Thymus (tissue), 14 donors: ENCODE measurements at places on chromosomes 3 and 15. TPM values are rescaled to one million over a fixed set of nuclear protein-coding genes. Genes with fewer than 3 reads are reported as not detected.

The CD200 gene
- polyA plus RNA-seq = 23.5 TPM

The MST1 gene
- polyA plus RNA-seq = 90.3 TPM

The TPRG1 gene
- polyA plus RNA-seq = 3.2 TPM

The SCN11A gene
- 0.59 TPM for polyA plus RNA-seq

The DLL4 gene
- 5.9 TPM for polyA plus RNA-seq

The DTWD1 gene
- 30.4 TPM for polyA plus RNA-seq

The SORD gene
- 4.3 TPM for polyA plus RNA-seq

The C3orf52 gene
- 5.8 TPM for polyA plus RNA-seq

The PAK6 gene
- polyA plus RNA-seq = 1.3 TPM

The BTLA gene
- 13.2 TPM for polyA plus RNA-seq

The LRRC49 gene
- 5.7 TPM for polyA plus RNA-seq

DNA sequence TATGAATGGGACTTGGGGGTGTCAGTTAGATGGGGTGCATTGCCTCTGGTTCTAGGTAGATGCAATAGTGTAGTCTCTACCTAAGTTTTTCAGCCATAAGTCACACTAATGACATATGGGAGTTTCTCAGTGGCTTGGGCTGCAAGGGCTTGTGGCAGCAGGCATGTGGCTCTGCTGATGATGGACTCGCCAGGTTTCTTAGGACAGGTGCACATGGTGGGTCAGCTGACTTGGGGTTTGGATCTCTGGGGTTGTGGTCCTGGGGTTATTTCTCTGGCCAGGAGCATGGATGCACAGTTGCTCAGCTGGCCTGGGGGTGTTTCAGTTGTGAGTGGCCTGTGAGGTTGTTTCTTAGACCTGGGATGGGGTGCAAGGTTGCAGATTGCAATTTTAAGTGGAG lies 120.0 kb upstream of the DCBLD2 start:
- no peak for DNase-seq

DNA sequence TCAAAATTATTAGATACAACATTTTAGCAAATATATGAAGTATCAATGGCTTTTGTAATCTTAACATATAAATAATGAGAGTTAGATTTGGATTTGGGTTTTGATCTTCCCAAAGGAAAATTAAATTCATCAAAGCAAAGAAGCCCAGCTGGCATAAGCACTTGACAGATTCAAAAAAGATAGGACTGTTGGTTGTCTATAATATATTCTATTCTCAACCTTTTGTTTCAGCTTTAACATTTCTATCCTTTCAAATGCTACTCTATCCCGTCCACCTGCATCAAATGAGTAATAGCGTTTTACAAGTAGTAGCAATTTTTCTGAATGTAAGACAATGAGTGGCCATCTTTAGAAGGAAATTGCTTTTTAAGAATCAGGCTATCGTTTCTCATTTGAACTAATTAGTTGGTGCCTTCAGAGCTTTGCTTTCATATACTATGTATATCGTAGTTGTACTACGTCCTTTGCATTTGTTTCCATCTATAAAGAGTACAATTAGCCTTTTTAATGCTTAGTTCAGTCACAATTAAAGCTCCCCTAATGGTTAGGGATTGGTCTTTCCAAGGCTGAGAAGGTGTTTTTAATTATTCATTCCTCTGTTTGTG lies 278.0 kb downstream of the UBE2E2 start:
- no peak for DNase-seq

DNA sequence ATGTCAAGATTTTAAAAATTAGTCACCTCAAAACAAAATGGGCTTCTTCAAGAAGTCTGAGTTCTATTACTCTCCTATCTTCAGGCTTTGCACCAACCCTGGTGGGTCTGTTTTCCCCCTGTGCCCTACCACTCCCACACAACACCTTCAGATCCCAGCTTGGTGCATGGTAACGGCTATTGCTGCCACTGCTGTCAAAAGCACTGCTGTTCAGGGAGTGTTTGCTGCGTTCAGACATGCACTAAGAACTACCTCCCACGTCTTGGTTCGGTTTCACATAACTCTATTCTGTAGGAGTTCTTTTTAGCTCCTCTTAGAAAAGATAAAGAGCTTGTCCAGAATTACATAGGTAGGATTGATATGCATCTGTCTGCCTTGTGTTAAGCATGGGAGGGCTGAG lies 799.2 kb downstream of the NR2F2 start:
- DNase-seq = no peak

- DNase-seq = no peak
Observed at GRCh38 chr3:16873872-16874271, 10.9 kb upstream of the PLCL2 start.

DNA sequence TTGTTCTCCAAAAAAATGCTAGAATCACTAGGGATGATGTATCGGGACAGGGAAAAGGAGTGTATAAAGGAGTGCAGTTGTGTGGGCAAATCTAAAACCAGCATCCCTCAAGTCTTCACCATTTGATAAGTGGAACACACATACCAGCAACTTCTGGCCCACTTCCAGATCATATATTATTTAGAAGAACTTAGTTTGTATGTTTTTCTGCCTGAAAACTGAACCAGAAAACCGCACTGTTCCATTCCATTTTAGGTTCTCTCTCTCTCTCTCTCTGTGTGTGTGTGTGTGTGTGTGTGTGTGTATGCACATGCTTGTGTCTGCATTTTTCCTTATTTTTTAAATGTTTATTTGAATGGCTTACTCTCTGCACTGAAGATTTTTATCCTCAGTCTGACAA lies 93.5 kb downstream of the SERPINI1 start:
- no peak for DNase-seq

GRCh38 chr15:74428970-74429780 lies 4.6 kb downstream of the SEMA7A start:
- no peak for DNase-seq

DNA sequence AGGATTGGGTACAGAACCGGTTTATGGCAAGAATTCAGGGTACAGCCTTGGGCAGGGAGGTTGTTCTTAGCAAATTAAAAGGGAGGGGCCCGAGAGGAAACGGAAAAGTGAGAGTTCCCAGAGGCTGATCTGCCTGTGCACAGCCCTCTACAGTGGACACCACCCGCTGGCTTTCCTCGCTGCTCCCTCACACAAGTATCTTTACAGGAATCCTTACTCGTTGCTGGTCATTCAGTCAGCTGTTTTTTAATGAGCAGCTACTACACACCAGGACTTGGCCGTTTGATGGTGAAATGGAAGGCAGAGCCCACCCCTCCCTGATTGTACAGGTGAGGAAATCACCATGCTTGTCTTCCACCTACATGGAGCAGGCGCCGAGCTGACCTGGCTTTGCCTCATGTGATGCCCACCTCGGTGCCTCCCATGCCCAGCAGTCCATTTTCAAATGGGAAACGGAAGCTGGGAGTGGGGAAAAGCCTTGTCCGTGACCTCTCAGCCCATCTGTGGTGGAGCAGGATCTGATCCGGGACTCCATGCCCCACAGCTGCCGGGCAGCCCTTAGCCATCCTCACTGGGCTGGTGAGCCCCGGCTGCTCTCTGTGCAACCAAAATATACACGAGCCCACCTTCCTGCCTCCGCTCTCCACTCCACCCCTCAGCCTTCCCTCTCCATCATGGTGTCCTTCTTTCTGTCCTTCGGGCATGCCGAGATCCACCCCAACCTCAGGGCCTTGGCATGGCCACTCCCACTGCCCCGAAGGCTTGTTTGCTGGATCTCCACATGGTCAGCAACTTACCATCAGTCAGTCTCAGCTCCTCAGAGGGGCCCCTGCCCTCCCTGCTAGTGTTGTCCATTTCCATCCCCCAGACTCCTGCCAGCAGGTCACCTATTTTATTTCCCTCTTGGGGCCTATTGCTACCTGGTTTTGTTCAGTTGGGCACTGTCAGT lies 33.3 kb upstream of the FGD5 start:
- no peak for DNase-seq

DNA sequence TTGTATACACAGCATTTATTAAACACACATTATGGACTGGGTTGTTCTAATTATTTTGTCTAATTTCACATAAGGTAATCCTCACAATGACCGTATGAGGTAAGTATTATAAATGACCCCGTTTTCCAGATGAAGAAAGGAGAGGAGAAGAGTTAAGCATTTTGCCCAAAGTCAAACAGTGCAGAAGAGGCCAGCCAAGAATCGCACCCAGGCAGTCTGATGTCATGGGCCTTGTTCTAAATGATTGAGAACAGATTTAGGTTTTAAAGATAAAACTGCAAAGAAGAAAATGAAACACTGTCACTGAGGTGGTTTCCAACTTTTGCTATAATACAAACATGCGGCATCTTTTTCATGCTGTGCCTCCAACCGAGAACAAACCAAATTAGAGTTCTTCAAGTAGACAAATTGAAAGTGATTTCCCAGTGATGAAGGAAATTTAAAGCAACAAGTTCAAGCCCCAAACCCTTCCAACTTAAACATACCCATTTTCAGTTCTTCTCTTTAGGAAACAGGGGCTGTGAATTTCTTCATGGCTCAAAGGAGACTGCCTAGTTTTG lies 155.3 kb downstream of the THRB start:
- no peak for DNase-seq

GRCh38 chr3:101941318-101942040 lies 92.2 kb downstream of the NFKBIZ start:
- no peak for DNase-seq

- no peak for DNase-seq
Observed at GRCh38 chr3:174376346-174376745, 482.8 kb upstream of the NAALADL2 start.

GRCh38 chr3:12586403-12586802 lies 29.5 kb downstream of the MKRN2 start:
- DNase-seq = no peak

DNA sequence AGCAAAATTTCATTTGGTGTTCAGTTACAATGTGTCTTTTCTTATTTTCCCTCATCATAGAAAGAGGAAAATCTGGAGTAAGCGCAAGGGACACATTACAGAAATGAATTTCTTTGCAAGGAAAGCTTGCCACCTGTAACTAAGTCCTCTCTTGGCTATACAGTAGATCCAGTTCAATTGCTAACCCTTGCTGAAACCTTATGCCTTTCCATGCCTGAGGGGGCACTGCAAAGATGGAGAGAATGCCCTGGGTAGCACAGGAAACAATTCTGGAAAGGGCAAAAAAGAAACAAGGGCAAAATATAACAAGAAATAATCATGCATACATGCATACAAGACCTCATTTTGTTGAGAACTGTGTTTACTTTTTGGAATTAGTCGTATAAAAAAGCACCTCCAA lies 4.3 kb downstream of the CADM2 start:
- no peak for DNase-seq

- DNase-seq = no peak
Observed at GRCh38 chr15:62821384-62822131, 221.0 kb upstream of the TPM1 start.

DNA sequence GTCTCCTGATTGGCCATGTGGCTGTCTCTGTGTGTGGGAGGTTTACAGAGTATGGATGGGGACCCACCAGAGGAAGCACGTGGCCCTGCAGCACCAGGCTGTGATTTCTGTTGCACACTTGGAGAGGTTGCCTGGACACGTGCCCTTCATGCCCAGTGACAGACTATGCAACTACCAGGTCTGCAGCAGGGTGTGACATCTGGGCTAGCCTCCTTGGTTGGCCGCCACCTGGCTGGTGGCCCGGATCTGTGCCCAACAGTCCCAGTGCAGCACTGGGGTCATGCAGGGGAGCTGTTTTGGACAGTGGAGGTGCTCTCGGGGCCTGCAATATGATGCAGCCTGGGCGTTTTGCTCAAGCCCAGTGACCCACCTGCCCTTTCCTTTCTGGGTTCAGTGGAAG lies 212.5 kb downstream of the UBE3A start:
- DNase-seq = no peak

DNA sequence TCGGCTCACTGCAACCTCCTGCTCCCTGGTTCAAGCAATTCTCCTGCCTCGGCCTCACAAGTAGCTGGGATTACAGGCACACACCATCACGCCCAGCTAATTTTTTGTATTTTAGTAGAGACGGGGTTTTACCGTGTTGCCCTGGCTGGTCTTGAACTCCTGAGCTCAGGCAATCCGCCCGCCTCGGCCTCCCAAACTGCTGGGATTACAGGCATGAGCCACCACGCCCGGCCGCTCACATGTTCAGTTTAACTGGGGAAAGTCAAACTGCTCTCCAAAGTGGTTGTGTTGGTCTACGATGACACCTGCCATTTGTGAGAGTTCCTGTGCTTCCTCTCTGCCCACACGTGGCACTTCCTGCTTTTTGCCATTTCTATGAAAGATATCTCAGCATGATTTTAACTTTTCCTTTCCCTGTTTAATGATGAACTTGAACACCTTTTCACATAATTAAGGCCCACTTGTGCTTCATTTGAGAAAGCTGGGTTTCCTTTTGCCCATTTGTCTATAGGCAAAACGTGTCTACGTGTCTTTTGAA lies 877 bp upstream of the GP5 start:
- DNase-seq = no peak

GRCh38 chr3:162760789-162761188 lies 1264.2 kb downstream of the OTOL1 start:
- no peak for DNase-seq
